Mammary epithelial cell (primary cell): ENCODE measurements at places on chromosomes 11 and 22. TPM values are rescaled to one million over a fixed set of nuclear protein-coding genes. Genes with fewer than 3 reads are reported as not detected.
A peak's percentile ranks its signal among the peaks of the same experiment; 100 is the strongest.

ADAMTS8 gene
- polyA plus RNA-seq: not detected

PLEKHB1 gene
- 1.4 TPM for polyA plus RNA-seq

LGALS12 gene
- not detected for polyA plus RNA-seq

DNA sequence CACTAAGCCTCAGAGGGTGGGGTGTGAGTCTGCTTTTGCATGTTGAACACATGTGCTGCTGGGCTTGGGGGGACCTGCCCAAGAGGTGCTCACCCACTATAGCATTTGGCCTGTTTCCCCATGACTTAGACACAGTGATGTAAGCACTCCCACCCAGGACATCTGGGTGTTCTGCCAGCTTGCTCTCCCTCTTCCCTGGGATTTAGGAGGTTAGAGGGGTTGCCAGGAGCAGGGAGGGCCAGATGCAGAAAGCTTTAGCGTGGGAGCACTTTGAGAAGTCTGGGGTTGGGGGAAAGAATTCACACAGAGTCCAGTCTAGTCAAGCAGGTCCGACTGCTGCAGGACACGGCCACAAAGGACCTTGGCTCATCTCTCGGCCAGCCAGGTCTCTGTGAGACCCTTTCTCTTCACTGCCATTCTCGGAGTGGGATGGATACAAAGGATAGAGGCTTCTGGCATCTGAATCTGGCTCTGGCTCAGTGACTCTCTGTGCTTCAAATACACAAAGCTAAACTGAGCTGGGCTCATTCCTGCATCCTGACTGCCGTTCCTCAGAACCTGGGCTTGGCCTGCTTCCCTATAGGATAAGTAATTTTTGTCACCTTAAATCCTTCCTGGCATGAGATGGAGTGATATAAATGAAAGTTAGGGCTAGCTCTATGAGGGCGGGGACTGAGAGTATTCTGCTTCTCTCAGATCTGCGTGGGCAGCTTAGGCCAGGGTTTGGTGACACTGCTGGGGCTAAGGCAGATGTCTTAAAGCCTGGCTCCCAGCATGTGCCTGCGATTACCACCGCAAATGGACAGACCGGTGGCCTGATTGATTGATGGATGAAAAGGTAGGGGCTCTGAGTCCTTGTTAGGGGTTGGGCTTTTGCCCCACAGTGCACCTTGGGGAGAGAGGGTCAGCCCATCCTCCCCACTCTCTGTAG, 14.5 kb downstream of the USP2 start:
- no peak for DNase-seq

GRCh38 chr11:250740-251299, 14.0 kb downstream of the PSMD13 start:
- DNase-seq: peak; percentile 11

- no peak for DNase-seq
Measured at GRCh38 chr11:113249491-113249763, 65.0 kb upstream of the TTC12 start.

GRCh38 chr22:39188809-39189208, 36.3 kb upstream of the CBX7 start:
- no peak for DNase-seq

DNA sequence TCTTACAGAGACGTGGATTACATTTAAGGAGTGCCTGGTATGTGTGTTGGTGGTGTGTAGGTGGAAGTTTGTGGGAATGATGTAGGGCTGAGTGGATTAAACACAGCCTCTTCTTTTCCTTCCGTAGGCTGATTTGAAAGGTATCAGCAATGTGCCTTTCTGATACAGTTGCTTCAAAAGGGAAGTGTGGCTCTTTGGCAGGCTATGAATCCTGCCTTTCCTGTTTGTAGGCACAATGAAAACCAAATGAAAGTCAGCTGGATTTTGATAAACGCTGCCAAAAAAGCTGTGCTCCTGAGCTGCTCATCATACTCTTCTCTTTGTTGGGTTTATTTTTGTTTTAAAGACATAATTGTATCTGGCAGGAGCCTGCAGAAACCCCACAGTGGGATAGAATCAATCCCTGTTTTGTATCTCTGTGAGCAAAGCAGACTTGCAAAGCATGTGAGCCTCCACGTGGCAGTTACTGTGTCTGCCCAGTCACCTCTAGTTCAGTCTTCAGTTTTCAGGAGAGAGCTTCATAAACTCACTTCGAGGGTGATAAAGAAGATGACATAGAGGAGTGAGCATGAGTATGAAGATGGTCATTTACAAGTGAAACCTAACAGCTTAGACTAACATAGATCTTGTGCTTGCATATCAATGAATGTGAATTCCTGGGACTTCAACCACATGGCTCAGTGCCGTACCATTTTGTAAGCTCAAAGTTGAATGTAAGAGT, 655.7 kb upstream of the KIRREL3 start:
- DNase-seq: peak; percentile 1

DNA sequence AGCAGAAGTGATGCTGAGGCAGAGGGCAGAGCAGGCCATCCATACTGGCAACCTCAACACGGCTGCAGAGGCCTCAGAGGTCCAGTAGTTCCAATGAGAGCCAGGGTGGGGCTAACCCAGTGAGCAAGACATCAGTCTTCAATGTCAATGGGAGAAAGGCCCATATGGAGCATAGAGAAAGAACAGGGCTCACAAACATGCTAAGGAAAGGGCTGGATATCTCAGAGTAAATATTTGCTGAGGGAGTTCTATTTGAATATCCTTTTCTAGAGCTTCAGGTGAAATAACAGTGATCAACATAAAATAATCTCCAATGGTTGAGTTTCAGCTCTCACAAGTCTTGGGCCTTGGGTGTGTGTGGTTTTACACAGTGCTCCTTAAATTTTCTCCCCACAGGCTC, 50.8 kb upstream of the CCDC90B start:
- DNase-seq: no peak

GRCh38 chr11:20120134-20120925, 39.9 kb downstream of the DBX1 start:
- no peak for DNase-seq

DNA sequence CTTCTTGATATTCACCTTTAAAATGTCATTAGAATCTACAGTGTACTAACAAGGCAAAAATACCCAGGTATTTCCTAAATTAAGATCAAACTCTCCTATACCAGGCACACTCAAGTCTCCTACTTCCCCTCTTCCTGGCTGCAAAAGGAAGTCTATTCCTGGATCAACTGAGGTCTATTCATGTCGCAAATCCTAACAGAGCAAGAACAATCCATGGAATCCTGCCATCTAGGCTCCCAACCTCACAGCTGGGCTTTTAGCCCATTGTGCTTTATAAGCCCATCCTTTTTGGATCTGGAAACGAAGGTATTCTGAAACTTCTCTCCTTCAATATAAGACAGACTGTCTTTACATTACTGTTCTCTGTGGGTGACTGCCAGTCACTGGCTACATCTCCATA, 161.8 kb downstream of the SOX6 start:
- DNase-seq: no peak
